NAMALWA (cell line): ENCODE measurements at places on chromosomes 1 and 21.
A peak's percentile ranks its signal among the peaks of the same experiment; 100 is the strongest.

DNA sequence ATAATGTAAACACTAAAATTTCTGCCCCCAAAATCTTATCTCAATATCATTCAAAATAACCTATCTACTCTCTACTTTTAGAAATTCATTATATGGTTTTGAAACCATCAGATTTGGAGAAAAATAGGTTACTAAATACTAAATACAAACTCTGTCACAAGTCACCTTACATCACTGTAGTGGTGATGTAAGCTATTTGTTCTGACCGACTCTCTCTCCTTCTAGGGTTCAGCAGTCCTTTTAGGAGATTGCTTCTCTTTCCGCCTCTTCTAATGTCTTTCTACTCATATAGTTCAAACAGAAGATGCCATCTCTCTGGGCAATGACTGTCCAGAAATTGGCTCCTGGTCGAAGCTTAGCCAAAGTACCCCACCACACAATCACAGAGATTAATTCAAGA, 93.1 kb downstream of the EPS15 start:
- DNase-seq = no peak

GRCh38 chr1:101798417-101798816, 198.3 kb downstream of the OLFM3 start:
- no peak for DNase-seq

DNA sequence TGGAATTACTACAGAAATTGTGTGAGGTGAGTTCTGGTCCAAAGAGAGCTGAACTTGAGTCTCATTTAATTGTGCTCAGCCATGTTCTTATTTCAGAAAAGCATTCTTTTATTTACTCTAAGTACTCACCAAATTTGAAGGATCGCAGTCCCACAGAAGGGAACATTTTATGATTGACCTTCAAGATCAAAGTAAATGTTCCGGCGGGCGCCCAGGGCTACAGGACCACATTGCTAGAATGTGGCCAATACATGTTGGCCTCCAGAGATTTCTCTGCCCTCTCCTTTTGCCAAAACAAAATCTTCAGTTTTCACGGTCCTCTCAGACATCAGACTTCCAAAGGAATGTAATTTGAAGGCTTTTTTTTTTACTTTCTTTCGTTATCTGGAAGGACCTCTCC, 237.8 kb downstream of the FMN2 start:
- no peak for DNase-seq

GRCh38 chr1:1946540-1946939, 27.5 kb upstream of the TMEM52 start:
- no peak for DNase-seq

- DNase-seq = no peak
Measured at GRCh38 chr1:17986156-17986555, 121.4 kb upstream of the IGSF21 start.

DNA sequence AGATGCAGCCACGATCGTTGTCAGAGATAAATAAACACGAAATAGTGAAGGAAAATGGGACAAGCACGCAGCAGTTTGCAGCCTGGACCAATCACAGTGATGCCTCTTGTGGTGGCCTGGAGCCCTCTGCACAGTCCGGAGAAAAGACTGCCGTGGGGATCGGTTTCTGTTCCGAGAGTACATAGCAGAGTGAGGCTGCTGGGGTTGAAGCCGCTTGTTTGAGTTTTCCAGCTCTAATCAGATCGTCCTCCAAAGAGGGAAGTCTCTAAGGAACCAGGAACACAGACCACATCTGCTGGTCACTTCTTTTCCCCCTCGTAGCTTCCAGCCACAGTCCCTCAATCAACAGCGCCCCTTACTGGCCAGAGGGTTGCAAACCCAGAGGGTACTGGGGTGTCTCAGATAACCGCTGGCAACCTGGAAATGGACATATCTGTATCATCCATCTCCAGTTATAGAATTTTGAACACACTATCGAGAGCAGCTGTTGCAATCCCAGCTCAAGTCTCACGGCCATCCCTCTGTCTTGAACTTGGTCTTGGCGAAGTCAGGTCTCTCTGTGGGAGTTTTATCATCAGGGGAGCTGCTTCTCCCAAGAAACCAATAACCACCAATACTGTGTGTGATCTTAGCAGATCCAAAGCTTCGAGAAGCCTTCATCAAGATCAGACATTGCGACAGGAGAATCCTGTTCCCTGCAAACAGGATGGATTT, 57.4 kb downstream of the OLIG1 start:
- DNase-seq = peak; percentile 81

DNA sequence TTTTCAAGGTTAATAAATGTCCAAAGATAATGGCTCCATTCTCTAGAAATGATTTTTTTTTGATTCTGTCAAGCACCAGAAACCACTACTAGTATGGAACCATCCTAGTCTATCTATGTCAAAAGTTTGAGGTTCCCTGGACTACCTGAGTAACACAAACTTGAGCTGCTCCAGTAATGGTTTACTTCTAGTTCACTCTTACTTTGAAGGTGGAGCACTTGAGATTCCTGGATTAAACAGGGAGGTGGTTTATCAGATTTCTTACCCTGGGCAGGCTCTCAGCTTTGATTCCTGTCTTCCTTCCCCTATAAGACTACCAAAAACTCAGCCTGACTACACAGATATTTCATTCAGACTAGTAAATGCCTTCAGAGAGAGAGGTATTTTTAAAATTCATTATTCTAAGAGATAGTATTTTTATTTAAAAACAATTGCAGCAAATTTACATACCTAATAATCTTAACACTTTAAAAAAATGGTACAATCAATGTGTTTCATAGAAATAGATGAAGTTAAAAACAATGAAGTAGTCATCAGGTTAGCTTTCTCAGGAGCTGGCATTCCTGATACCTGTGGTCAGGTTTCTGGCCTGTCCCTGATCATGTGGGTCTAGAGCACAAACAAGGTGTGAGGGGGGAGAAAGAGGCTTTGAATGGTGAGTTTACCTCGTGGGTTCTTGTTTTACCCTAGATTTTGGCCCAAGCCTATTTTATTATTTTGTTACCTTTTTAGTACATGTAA, 23.4 kb downstream of the PHC2 start:
- no peak for DNase-seq

- DNase-seq = no peak
Measured at GRCh38 chr1:100959502-100960060, 63.7 kb downstream of the SLC30A7 start.

DNA sequence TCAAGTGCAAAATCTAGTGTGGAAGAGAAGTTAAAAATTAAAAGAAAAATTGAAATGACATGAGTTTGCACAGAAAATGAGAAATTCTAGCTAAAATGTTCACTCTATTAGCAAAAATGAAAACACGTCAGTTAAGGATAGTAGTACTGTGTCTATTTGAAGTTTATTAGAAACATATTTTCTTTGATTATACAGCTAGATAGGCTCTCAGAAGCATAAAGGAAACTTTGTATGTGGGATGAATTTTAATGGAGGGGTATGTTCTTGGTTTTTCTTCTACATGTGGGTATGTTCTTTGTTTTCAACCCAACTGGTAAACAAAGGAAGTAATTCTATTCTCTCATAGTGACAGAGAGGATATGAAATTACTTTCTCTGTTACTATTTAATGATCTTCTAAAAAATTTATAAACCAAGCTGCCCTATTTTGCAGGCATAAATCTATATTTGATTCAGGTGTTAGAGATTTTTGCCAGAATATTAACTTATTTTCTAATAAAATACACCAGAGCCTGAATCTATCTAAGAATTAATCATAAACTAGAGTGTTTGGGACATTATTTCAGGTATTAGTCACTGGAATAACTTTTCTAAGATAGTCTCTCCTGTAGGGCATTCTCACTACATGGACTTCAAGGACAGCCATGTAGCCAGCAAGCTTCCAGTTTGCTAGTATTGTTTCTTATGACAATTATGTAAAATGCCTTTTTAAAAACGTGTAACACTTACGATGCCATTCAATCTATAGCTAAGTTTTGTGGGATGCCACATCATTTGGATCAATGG, 15.8 kb downstream of the GPSM2 start:
- no peak for DNase-seq

DNA sequence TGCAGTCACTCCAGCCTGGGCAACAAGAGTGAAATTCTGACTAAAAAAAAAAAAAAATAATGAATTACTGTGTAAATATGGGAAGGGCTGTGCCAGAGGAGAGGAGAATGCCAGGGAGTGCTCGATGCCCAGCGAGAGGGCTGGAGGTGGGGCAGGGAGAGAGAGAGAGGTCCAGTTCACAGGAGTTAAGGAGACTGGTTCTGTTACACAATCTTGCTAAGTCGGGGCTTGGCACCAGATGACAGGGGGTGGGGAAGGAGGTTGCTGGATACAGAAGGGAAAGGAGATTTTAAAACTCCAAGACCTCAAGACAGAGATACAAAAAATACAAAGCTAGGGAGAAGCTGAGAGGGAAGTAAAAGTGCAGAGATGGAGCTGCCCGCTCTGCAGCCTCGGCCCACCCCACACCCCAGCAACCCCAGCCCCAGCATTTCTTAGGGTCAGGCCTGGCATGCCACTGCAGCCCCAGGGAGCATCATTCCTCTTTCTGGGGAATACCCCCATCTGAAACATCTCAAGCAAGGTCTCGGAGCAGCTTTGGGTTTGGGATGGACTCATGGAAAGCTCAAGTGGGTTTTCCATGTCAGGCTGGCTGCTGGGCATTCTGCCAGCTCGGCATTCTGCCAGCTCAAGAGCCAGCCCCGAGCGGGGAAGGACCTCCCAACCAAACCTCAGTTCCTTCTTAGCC, 991 bp downstream of the SELENBP1 start:
- DNase-seq = no peak

GRCh38 chr1:231799363-231799986, 172.9 kb downstream of the DISC1 start:
- DNase-seq = peak; percentile 10
